ENCODE measurements at places on chromosomes 11 and 22. TPM values are rescaled to one million over a fixed set of nuclear protein-coding genes. Genes with fewer than 3 reads are reported as not detected.

TSSK2 gene
- total RNA-seq: not detected

C22orf42 gene
- total RNA-seq: not detected

OR52W1 gene
- not detected for total RNA-seq

DBX1 gene
- not detected for total RNA-seq

YPEL1 gene
- total RNA-seq: 16.4 TPM

DNA sequence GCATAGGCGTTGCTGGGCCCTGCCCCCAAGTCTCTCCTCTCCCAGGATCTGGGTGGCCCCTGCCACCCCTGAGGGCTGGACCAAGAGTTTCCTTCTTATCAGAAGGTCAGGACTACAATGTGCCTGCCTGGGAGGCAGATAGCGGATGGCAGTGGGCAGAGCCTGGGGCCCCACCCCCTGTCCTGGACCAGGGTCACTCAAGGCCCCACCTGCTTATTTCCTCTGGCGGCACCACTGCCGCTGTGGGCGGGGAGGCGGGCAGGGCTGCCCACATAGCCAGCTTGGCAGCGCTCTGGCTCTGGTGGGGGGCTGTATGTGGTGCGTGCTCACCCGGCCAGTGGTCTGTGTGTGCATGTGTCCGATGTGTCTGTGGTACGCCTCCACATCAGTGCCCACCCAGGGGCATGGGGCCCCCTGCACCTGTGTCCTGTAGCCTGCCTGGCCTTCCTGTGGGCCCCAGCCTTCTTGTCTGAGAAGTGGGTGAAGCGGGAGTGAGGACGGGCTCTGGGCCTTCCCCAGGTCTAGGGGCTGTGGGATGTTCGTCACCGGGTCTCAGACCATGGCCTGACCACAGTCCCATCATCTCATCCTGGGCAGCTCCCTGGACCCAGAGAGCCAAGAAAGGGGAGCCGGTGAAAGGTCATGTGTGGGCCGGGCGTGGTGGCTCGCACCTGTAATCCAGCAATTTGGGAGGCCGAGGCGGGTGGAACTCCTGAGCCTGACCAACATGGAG lies 3.0 kb downstream of the GAS2L1 start:
- peaks cover 80% of the 10 kb centered on the region for H3K4me1 ChIP-seq
- H3K36me3 ChIP-seq: no peaks in the 10 kb centered on the region
- no peak for DNase-seq
- no peaks in the 10 kb centered on the region for H3K27me3 ChIP-seq
- H3K4me3 ChIP-seq: peak overlapping the region; percentile 99
- peak overlapping the region; percentile 93 for H3K27ac ChIP-seq

DNA sequence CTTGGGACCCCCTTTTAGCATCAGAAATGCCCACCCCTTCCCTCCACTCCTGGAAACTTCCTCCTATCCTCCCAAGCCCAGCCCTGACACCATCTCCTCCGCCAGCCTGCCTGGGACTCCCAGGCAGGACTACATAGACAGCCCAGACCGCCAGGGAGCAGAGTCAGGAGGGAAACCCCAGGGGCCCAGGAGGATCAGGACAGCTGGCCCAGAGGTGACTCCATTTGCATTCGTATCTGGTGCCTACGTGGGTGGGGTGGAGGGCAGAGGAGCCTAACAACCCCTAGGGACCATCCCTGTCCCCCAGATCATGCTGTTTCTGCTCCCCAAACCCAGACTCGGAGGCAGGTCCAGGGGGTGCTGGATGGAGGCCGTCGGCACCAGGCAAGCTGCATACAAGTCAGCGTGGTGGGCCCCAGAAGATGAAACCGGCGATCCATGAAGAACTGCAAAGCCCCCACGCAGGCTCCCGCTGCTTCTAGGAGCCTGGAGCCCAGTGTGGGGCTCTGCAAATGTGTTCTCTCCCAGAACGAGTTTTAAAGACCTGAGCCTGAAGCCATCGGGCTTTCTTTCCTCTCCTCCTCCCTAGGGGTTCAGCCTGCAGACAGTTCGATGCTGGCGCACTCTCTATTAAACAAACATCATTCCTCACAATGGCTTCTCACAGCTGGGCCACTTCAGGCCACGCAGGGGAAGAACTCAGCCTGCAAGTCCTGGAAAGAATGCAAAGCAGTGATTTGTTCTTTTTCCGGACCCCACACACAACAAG lies 1506.8 kb downstream of the BRD1 start:
- H3K27me3 ChIP-seq: no peaks in the 10 kb centered on the region
- DNase-seq: no peak
- no peaks in the 10 kb centered on the region for H3K36me3 ChIP-seq
- H3K27ac ChIP-seq: no peak overlapping the region
- H3K4me3 ChIP-seq: no peak overlapping the region

- no peak for DNase-seq
- no peaks in the 10 kb centered on the region for H3K27me3 ChIP-seq
- H3K27ac ChIP-seq: no peak overlapping the region
- H3K36me3 ChIP-seq: no peaks in the 10 kb centered on the region
- H3K4me3 ChIP-seq: no peak overlapping the region
These were observed 150.2 kb downstream of the TYR start for GRCh38 chr11:89327885-89328284.

DNA sequence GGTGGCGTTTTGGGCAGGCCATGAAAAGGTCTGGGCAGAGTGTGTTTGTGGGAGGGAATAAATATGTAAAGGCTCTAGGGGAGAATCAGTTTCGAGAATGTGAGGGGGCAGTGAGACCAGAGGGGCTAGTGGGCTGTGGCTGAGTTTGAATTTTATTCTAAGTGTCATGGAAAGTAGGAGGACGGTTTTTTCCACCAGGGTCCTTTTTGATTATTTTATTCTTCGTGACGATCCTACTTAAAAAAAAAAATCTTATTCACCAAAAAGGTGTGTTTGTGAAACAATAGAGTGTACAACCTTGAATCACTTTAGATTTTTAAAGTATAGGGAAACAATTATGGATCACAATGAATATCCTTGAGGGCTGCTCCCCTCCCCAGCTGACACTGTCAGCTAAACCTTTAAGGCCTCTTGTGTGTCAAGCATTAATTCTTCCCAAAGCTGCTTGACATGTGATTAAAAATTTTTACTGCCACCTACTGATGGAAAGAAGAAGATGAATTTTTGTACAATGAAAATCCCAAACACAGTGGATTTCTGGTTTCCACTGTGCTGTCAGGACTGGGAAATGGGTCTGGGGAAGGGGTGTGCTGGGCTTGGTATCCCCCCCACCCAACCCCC lies 107.5 kb upstream of the OR4B1 start:
- peaks cover 13% of the 10 kb centered on the region for H3K4me1 ChIP-seq
- peak overlapping the region; percentile 4 for H3K27ac ChIP-seq
- no peaks in the 10 kb centered on the region for H3K27me3 ChIP-seq
- peak; percentile 24 for DNase-seq
- no peaks in the 10 kb centered on the region for H3K36me3 ChIP-seq

GRCh38 chr11:32307913-32308312 lies 127.4 kb downstream of the WT1 start:
- no peaks in the 10 kb centered on the region for H3K36me3 ChIP-seq
- no peak overlapping the region for H3K4me3 ChIP-seq
